ENCODE measurements at places on chromosomes 3 and 15.
A peak's percentile ranks its signal among the peaks of the same experiment; 100 is the strongest.

- no peak for DNase-seq
Observed at GRCh38 chr3:141191097-141191749, 40.4 kb upstream of the PXYLP1 start.

- no peak for DNase-seq
Observed at GRCh38 chr3:53808496-53808895, 37.7 kb downstream of the CHDH start.

GRCh38 chr15:66232267-66232625 lies 21.3 kb downstream of the MEGF11 start:
- no peak for DNase-seq

GRCh38 chr3:105868431-105868741 lies 426 bp downstream of the CBLB start:
- no peak for DNase-seq

DNA sequence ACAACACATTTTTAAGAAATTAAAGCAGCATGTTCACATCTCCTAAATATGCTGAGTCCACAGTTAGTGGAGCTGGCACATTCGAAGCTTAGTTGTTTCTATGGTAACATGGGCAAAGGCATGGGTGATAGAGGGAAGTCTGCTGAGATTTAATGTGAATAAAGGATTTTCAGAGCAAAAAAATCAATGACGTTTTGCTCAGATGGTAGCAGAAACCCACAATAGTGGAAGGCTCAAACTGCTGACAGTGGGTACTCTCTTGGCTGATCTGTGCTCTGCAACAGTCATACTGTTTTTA lies 795.1 kb upstream of the ARPP21 start:
- DNase-seq: no peak

DNA sequence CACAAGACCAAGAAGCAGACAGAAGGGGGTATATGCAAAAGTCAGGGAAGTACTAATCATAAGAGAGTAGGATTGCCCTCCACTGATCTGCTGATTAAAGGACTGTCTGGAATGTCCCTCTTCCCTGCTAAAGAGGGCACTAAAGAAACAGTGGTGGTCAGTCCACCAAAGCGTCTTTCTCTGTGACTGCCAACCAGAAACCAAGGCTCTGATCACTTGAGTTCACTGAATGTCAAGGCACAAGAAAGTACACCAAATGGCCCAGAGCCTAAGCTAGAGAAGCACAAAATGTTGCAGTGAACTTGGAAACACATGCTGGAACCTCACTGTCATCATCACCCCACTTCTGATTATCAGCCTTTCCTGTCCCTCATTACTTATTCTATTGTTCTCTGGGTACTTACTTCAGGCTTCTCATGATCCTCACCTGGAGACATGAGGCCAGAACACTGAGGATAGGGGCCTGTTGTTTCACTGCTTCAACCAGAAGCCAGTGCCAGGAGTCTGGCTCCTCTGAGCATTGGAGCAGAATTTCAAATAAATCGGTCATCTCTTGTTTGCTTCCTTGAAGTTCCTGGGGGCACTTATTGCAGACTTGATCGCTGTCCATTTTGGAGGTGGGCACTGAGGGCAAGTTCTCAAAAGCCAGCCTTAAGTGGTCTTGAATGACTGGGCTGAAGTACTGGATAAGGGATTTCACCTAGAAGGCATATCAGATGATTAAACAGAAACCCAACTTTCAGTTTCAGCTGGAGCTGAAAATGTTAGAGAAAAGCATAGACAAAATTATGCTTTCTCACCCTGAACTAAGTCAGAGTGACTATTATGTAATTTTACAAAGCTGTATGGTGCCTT lies 58.9 kb downstream of the EIF3J start:
- no peak for DNase-seq

- DNase-seq: no peak
Observed at GRCh38 chr3:123805504-123805903, 78.6 kb downstream of the MYLK start.

- no peak for DNase-seq
Observed at GRCh38 chr15:69576948-69577351, 124.3 kb downstream of the RPLP1 start.

DNA sequence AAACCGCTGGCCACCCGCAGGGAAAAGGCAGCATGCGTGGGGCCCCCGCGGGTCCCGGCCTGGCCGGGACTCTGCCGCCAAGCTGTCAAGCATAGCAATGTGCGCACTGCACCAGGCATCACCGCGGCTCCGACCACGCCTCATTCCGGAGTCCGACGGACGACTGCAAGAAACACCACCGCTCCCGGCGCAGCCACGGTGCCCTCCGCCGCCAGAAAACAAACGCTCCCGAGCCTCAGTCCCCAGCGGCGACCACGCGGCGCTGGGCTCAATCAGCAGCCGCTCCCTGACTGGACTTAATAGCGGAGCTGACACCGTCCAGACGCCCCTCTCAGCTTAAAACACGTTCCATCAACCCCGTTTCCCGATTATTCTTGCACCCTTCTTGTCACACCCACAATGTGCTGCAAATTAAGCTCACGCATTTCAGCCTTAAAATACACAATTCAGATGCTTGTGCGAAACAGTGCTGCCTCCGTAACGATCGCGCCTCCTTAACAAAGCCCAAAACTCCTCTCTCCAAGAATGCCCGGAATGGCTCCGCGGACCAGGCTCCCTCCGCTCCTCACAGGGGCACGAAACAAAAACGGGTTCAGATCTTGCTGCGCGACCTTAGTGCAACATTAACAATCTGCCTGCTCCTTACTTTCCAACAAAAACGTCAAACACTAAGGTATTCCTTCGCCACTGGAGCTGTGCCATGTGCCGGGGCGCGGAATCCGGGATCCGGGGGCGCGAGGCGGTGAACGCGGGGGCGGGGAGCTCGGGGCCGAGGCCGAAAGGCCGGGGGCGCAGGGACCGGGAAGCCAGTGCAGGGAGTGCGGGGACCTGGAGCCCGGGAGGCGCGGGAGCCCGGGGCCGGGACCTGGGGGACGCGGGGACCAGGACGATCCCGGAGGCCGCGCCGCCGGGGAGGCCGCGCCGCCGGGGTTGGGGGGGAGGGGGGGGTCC lies 655 bp downstream of the CYFIP1 start:
- no peak for DNase-seq

- DNase-seq: no peak
Observed at GRCh38 chr3:65953301-65953812, 85.4 kb downstream of the MAGI1 start.

DNA sequence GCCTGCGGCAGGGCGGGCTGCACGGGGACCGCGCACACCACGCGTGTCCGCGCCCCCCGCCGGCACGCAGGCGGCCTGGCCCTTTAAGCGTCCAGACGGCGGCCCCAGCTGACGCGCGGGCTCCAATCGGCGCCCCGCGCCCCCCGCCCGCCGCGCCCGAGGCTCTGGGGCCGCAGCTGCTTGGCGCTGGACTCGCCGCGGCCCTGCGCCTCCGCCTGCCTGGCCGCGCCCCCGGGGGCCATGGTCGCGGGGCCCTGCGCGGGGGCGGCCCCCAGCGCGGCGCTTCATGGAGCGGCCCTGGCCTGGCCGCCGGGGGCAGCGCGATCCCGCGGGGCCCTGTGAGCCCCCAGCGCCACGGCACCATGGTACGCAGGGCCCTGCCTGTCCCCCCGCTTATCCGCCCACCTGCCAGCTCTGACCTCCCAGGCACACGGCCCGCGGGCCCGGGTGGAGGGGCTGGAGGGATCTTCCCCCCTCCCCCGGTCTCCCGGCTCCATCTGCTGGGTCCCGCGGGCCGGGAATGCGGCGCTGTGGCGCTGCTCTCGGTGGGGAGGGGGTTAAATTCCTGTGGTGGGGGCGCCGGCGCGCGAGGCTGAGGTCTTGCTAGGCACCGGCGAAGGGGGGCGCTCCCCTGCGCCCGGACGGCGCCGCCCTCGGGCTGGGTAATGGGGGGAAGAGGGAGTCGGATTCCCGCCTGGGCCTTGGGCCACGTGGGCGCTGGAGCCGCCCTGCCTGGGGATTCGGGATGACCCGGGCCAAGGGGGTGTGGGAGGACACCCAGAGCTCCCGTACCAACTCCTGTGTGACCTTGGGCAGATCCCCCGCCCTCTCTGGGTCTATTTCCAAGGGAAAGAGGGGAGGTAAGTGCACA lies 1.1 kb downstream of the ZBTB47 start:
- DNase-seq: no peak

DNA sequence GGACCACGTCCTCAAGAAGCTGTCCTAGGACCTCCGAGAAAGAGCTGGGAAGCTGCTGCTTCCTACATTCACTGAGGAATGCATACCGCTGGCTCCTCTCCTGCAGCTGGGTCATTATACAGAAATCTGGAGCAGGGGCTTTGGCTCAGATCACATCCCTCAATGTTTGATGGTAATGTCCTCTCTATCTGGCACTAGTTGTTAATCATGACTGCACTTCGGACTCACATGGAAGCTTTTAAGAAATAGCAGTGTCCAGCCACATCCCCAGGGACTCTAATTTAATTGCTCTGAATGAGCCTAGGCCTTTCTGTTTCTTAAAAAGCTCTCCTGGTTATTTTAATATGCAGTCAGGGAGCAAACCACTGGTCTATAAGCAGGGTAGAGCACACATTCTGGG lies 25.7 kb upstream of the MYRIP start:
- no peak for DNase-seq

GRCh38 chr3:107045791-107046190 lies 331.4 kb upstream of the CCDC54 start:
- DNase-seq: no peak

GRCh38 chr3:43180027-43180426 lies 74.1 kb upstream of the POMGNT2 start:
- no peak for DNase-seq

DNA sequence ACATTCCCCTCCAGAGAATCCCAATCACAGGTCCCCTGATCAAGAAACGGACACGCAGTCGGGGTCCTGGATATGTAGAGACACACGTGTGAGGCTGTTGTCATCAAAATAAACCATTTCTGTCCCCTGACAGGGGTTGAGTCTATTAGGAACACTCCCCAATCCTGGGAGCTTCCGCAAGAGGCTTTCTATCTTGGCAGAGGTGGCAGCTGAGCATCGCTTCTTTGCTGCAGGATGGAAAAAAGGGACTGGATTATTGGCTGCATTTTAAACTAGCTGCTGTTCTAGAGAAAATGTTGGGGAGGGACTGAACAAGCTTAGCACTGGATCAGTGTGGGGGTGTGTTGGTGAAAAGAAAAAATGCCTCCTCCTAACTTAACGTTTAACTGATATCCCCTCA lies 2.5 kb upstream of the CNTN4 start:
- no peak for DNase-seq

DNA sequence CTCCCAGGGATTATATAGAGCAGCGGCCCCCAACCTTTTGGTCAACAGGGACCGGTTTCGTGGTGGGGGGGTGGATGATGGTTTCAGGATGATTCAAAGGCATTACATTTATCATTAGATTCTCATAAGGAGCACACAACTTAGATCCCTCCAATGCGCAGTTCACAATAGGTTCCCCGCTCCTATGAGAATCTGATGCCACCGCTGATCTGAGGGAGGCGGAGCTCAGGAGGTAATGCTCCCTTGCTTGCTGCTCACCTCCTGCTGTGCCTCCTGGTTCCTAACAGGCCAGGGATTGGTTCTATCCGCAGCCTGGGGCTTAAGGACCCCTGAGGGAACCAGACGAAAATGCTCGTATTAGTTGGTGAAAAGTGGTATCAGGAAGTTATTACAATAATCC lies 1.3 kb upstream of the HACD2 start:
- peak; percentile 3 for DNase-seq

DNA sequence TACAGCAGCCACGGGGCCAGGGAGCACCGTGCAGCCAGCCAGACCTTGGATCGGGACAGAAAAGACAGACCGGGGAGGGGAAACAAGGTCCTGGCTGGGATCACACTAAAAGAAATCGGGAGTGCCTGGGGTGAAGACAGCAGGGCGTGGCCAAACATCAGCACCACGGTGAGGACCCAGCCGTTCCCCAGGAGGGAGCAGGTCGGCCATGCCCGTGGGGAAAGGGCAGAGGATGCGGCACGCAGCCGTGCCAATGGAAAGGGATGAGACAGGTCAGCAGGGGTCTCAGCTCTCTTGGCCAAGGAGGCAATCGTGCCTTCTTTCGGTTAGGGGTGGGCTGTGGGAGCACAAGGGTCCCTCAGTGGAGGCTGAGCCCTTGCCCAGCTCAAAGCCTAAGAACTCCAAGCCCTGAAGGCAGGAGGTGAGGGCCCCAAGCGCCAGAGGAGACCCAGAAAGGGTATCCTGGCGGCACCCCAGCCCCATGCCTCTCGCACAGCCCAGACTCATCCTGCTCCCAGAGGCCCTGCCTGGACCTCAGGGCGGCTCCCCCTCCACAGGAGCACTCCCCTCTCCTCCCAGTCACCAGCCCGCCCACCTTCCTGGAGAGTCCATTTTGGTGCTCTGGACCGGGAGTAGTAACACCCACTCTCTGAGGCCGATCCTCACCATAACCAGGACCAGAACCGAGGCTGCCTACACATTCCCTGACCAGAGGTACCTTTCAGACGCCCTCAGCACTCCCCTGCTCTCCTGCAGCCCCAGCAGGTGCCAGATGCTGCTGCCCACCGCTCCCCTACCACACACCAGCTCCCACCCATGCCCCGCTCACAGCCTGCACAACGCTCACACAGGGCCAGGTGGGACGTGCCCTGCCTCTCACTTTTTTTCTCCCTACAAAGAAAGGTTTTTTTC lies 23.2 kb upstream of the OCA2 start:
- DNase-seq: no peak

DNA sequence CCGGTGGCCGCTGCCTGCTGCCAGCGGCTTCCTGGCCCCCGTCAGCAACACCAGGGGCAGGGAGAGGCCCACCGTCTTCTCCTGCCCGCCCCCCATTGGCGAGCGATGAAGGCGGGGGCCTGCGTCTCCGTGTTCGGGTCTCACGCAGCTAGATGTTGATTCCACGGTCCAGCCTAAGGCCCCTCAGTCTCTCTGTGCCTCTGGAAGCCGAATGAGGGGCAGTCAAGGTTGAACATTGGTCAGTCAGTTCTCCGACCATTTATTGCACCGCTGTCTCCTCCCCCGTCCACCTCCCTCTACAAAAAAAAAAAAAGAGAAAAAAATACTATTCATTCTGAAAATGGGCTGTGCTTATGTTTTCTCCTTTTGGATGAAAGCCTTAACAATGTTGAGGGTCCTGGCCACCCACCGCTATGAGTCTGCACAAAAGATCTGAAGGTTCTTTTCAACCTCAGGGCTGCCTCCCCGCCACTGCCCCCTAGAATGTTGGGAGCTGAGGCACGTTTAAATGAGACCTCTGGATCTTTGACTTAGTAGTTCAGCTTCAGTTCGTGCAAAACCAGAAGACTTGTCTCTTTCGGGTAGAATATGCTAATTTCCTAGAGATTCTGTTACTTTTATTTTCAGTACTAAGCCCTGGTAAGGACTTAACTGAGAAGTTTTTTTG lies 736 bp downstream of the IREB2 start:
- peak; percentile 18 for DNase-seq

DNA sequence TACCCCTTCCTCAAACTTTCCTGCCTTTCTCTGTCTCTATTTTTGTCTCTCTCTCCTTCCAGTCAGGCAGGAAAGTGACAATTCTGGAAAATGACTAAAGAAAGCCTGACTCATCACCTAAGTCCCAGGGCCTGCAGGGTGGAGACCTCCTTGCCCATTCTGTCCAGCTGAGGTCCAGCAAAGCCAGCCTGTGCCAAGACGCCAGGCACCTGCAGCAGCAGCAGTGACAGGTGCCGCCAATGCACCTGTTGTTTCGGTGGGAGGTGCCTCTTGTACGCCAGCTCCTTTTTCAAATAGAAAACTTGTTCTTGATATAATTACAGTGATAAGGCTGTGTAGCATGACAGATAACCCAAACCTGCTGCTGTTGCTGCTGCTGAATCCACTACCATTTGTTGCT lies 501.3 kb downstream of the NTRK3 start:
- DNase-seq: no peak

GRCh38 chr3:48411041-48411588 lies 18.8 kb downstream of the PLXNB1 start:
- no peak for DNase-seq

Data from stimulated activated CD4-positive, alpha-beta T cell treated with anti-CD3 and anti-CD28 coated beads, Interleukin-15, amount 100 ng/mL, for 1 hour (primary cell).